ENCODE measurements at places on chromosomes 7 and 10.

GRCh38 chr10:91681361-91682276 lies 48.7 kb upstream of the PPP1R3C start:
- no peak for DNase-seq

DNA sequence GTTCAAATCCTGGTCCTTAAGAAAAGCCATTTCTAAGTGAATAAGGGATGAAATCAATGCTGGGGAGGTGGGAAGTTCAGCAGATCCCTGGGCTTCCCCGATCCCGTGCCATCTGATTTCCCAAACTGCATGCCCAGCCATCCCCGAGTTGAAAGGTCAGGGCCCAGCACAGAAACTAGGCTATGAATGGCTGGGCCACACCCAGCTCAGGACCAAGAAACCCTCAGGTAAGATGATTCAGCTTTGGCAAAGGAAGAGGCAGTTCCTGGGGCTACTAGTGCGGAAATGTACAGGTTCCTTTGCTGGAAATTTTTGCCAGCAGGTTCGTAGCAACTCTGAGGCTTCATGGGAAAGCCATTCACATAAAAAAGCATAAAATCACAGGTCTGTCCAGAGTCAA lies 182.7 kb downstream of the FAM107B start:
- DNase-seq: no peak

GRCh38 chr7:55171157-55171556 lies 152.3 kb downstream of the EGFR start:
- no peak for DNase-seq

- peak; percentile 42 for DNase-seq
Observed at GRCh38 chr10:25175527-25176420, 973 bp downstream of the GPR158 start.

GRCh38 chr10:72954596-72955554 lies at the start of gene PLA2G12B:
TSS of gene PLA2G12B (minus strand) at chr10:72954806. CDS start at chr10:72954685, 121 bp downstream.
- peak; percentile 34 for DNase-seq

- DNase-seq: no peak
Observed at GRCh38 chr7:100063376-100063775, 13.8 kb downstream of the ZSCAN21 start.

DNA sequence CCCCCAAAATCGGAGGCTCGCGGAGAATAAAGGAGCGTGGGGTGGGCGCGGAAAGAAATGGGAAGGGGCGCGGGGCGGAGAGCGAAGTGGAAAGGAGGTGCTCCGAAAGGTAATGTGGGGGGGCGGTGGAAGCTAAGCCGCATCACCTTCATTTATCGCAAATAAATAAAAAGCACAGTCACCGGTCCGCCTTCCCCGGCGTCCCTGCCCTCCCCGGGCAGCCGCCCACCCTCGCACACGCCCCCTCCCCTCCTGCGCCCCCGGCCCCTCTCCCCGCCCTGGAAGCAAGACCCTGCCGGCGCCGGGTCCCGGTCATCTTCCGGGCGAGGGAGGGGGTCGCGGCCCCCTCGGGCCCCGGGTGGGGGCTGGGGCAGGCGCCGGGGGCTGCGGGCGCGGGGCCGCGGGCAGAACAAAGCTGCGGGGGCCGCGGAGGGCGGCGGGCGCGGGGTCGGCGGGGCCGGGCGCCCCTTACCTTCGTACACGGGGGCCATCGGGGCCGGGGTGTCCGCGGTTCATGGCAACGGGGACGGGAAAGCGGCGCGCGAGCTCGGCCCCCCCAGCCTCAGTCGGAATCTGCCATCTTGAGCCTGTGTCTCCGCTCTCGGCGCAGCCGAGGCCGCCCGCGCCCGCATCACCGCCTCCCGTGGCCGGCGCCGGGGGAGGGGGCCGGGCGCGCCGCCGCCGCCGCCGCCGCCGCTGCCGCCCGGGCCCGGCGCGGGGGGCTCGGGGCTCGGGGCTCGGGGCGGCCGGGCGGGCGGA lies 486 bp downstream of the HIPK2 start:
- peak; percentile 67 for DNase-seq

DNA sequence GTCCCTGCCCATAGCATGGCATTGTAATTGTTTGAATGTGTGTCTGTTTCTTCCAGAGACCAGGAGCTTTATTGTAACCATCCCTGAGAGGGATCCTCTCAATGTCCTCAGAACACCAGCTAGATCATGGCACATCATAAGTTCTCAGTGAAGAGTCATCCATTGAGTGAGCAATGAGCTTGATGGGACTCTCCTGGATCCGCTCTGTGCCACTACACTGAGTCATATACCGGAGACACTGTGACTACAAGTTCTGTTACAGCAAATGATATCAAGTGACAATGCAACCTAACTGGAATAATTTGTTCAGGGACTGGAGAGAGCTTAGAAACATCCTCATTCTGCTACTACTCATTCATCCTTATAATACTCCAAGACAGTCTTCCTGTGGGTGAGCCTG lies 25.1 kb downstream of the MRPS24 start:
- DNase-seq: no peak

GRCh38 chr7:133344275-133344674 lies 91.4 kb downstream of the EXOC4 start:
- DNase-seq: peak; percentile 34

DNA sequence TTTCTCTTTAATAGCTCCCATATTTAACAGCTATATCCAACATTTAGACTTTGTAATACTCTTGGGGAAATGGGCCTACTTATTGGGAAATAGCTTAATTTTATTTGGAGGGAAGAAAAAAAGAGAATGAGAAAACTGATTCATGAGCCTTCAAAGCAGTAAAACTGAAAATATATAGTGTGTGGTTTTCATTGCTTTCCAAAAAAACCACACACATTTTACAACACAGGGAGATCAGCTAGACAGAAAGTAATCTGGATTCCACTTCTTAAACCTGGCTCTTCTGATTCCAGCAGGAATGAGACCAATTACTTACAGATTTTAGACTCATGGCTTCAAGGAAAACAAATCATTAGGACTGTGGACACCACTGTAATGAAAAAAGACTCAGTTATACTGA lies 48.7 kb downstream of the CH25H start:
- DNase-seq: no peak

DNA sequence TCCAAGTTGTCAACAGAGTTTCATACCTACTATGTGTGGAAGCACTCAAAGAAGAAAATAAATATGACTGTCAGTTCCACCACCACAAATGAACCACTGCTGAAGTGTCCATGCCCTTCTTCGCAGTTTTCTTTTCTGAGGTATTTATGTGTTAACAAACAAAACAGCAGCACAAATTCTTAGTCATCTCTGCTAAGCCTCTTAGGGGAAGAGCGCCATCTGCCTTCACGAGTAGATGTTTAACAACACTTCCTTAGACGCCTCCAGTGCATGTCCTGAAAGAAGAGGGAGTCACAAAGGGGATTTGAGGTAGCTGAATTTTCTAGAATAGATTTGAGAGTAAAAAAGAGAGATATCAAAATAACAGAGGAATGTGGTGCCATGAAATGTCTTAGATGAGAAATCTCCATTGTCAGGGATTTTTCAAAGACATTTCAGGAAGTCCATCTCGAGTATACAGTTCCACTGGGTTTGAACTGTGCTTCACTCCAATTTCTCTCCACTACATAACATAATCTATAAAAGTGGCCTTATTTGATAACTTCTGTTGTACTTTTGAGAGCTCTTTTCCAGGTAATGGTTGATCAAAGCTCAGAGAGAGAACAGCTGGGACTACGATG lies 775.3 kb upstream of the POM121L12 start:
- DNase-seq: peak; percentile 58

GRCh38 chr10:120963594-120964220 lies 112.5 kb downstream of the WDR11 start:
- DNase-seq: no peak

GRCh38 chr10:26725837-26726727 lies 28.6 kb downstream of the PDSS1 start:
- DNase-seq: peak; percentile 73

DNA sequence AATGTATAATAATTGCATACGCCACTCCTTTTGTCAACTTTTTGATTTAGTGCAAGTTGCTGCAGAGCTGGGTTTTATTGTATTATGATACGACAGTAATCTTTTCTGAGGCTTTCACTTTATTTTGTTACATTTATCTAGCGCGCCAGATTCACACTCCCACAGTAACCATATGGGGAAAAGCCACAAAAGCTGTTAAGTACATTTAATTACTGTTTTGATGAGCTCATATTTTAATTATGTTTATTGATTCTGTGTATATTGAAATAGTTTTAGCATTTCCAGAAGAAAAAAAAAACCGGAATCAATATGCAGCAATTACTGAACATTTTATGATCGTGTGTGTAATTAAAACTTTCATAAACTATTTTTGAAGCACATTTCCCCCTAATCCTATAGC lies 118.5 kb downstream of the RAB11FIP2 start:
- no peak for DNase-seq

DNA sequence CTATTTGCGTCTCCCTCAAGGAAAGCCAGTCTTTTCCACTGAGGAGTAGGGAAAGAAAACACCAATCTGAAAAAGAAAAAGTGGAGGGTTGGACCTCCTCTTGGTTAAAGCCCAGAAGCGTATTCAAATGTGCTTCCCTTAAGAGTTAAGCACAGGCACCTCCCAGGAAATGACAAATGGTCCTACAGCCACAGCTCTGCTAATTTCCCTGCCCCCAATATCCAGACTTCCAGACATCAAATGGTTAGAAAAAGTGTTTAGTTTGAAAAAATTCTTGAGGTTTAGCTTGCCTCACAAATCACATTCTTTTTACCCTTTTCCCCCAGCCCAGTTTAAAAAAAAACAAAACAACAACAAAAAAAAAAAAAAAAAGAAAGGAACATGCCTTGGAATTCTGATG lies 19.0 kb upstream of the COL1A2 start:
- no peak for DNase-seq

GRCh38 chr10:73655257-73655989 lies 406 bp downstream of the SYNPO2L start:
- no peak for DNase-seq

DNA sequence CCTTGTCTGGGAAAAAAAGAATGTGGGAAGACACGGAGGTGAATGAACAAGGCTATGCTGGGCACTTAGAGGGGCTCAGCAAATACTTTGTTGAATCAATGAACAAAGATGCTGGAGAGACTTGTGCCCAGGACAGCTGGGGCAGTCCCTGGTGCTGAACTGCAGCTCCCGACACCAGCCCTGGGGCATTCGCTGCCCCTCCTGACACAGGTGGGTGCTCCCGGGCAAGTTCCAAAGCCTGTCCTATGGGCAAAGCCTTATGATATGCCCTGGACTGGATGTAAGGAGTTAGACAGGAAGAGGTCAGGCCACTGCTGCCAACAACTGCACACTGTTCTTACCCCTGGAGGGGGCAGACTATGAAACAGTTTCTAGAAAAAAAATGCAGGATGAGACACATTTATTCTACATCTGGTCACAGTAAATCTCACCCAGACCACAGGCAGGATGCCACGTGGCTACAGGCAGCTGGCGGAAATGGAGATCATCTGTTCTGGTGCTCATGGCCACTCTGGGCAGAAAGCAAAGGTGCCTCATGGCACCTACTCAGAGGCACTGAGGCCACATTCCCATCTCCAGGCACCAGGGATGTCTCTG lies 21.9 kb upstream of the FRAT2 start:
- no peak for DNase-seq

GRCh38 chr7:51290702-51291540 lies 25.7 kb downstream of the COBL start:
- DNase-seq: no peak

- DNase-seq: no peak
Observed at GRCh38 chr10:77159538-77160110, 478.0 kb downstream of the KCNMA1 start.

DNA sequence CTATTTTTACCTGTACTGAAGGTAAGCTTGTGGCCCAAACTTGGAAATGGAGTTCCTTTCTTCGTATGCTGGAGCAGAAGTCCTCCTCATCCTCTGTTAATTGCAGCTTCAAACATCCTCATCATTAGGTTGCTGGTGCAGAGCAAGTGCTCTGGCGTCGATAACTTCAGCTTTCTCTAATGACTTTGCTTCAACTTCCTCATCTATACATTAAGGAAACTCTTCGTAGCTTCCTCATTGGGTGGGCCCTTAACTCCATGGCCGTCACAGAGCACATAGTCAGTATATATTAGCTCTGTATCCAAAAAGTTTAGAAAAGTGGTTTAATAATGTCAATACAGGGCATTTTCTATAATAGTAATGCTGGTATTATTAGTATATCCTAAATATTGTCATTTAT lies 447.7 kb downstream of the SUGCT start:
- no peak for DNase-seq

DNA sequence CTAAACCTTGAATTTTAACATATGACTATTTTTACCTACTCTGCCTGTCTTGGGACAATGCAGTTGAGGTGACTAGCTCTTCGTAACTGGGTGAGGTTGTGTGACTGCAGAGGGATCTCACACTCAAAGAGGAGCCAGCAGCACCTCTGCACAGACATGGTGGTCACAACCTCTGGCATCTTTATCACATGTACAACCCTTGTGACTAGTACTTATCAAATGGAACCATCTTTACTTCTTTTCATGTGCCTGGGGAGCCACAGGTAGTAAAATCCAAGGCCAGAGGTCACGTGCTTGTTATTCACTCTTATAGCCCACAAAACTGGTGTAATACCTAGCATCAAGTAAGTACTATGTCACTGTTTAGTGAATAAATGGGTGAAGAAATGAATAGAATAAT lies 244.3 kb downstream of the COBL start:
- DNase-seq: no peak

DNA sequence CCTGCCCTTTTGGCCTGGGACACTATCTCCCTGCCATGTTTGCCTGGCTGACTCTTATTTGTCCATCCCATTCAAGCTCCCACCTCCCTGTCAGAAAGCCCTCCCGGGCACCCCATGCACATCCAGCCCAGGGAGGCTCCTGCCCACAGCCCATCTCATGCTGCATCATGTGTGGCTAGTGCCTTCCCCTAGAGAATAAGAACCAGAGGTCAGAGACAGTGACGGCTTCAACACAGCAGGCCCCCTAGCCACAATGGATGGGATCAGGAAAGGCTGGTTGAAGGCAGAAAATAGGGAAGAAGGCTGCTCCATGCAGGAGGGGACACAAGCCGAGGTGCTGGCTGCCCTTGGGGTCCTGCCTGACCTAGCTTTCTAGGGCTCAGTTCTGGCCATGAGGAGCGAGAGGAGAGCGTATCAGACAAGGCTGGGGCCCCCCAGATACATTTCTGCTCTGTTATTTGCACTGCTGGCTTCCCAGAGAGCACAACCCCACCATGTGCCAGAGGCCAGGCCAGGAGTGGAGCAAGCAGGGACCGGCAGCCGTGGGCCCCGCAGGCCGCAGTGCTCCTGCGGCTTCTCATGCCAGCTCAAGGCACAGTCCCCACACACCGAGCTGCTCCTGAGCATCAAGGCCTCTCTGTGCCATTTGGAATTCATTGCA lies 161.1 kb upstream of the ZMIZ1 start:
- DNase-seq: no peak

GRCh38 chr10:68781613-68782574 lies 45.4 kb upstream of the STOX1 start:
- DNase-seq: no peak

DNA sequence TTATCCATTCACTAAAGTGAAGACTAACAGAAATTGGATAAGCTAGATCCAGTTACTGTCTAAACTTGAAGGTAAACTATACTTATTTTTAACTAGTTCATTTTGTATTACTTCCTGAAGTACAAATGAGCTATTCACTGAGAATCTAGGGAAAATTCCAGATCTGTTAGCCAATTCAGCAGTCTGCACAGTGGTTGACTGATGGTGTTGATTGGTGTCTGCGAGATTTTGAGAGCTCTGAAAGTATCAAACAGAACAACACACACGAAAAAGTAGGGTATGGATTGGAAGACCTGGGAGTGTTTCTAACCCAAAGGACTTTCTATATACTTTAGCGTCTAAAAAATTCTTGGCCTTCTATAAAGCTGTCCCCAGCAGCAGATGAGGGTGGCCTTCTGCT lies 33.6 kb upstream of the AGR2 start:
- DNase-seq: no peak

- no peak for DNase-seq
Observed at GRCh38 chr10:90621577-90621976, 236.3 kb downstream of the HTR7 start.

Data from D341Med (cell line).